ENCODE measurements at places on chromosomes 11 and 22. TPM values are rescaled to one million over a fixed set of nuclear protein-coding genes. Genes with fewer than 3 reads are reported as not detected.

GRCh38 chr11:69419662-69420395 lies 61.6 kb upstream of the LINC01488 start:
- no peak for DNase-seq

DNA sequence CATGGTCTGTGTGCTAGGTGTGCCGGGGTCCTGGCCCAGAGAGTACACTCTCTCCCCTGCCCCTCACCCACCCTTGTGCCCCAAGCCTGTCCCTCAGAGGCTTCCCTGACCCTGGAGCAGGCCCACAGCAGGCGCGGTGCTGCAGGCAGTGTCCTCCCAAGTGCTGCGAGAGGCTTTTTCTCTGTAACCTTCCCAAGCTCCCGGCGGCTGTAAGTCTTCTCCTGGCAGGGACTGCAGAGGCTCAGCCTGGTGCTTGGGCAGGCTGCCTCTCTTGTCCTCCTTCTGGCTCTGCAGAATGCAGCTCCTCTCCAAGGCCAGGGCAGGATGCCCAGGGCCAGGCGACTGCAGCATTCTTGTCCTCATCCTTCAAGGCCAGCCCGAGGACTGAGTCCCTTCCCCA lies 15.9 kb downstream of the RFPL1 start:
- no peak for DNase-seq

DNA sequence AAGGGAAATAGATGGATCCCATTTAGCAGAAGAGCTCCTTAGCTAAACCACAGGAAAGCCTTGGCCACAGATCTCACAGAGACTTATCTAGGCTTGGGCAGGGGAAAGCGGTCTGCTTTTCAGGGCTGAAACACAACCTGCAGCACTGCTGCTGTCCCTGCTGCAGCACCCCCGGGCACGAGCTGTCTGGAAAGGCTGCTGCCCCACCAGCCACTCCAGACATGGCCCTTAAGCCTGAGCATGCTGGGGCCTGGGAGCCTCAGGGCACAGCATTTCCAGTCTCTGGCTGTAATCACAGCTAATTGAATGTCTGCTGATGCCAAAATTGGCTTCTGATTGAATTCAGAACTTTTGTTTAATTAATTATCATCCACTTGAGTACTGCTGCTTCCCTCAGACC lies 115.0 kb downstream of the TMPRSS5 start:
- DNase-seq = no peak

- no peak for DNase-seq
Observed at GRCh38 chr11:1051356-1052132, 15.0 kb upstream of the MUC6 start.

- DNase-seq = no peak
Observed at GRCh38 chr11:103889679-103890078, 146.8 kb upstream of the DDI1 start.

DNA sequence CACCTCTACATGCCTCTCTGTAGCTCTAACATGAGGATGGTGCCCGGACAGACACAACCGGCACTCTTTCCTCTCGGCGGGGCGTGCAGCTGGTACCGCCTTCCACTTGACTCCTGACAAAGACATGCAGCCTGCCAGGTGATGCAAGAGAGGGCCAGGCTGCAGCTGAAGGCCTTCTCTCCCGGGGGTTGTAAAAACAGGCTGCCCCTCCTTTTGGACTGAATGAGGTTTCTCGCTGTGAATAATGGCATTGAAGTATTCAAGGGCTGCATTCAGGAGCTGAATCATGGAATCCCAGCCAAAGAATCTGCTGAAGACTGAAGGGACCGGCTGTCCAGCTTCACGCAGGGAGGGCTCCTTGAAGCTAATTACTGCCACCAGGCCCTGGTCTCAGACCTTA lies 110.9 kb downstream of the GALNT18 start:
- DNase-seq = no peak

- peak; percentile 68 for DNase-seq
Observed at GRCh38 chr11:75536786-75537641, 11.3 kb upstream of the GDPD5 start.

DNA sequence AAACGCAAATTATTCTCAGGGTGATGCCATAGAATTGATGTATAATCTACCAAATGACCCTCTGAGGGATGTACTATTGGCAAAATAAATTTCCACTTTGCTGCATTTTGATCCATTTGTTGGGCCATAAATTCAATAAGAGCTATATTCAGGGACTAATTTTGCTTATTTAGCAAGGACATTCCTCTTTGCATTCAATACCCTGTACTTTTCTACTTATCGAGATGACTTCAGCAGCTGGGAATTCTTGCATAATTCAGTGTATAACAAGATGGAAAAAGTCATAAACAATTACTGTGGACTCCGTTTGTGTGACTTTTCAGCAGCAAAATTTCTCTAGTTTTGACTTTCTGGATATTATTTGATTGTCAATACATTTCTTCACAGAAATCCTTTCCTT lies 744.7 kb upstream of the CCDC179 start:
- no peak for DNase-seq

DNA sequence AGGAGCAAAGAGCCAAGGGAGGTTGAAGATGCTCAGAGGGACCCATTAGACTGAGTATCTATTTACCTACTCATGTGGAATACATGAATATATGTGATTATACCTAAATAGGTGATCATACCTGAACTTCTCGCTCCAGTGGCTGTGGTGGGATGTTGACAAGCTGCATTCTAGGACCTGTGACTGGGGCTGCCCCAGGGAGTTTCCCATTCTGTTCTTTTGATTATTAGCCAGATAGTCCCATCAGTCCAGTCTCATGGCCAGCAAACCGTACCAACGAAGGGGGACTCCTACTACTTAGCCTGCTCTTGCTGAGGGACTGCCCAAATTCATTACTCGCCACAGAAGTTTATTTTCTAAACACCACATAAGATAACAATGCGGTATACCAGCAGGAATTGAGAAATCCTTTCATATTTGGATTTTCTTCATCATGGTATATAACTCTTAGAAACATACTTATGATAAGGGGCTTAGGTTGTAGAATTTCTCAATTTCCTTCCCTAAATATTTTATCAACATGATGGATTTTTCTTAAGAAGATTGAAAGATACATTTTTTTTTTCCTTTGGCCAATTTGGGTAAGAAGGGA lies 273.9 kb downstream of the NTM start:
- no peak for DNase-seq

DNA sequence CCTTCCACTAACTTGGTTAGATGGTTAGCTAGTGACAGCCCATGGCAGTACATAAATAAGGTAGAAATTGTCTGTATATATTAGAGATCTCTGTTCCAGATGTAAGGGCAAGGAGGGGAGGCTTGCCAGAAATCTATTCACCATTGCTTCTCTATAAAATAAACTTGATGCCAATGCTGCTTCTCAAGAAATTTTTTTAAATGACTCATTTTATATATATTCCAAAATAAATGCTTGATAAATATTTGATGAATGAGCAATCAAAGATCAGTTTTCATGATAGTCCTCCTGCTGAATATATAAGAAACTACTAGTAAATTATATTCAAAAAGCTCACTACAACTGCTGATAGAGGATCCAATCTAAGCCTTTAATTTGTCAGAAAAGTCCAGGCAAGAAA lies 710.6 kb upstream of the CCDC179 start:
- peak; percentile 9 for DNase-seq

- DNase-seq = no peak
Observed at GRCh38 chr22:28462041-28462440, 217.6 kb downstream of the TTC28 start.

DNA sequence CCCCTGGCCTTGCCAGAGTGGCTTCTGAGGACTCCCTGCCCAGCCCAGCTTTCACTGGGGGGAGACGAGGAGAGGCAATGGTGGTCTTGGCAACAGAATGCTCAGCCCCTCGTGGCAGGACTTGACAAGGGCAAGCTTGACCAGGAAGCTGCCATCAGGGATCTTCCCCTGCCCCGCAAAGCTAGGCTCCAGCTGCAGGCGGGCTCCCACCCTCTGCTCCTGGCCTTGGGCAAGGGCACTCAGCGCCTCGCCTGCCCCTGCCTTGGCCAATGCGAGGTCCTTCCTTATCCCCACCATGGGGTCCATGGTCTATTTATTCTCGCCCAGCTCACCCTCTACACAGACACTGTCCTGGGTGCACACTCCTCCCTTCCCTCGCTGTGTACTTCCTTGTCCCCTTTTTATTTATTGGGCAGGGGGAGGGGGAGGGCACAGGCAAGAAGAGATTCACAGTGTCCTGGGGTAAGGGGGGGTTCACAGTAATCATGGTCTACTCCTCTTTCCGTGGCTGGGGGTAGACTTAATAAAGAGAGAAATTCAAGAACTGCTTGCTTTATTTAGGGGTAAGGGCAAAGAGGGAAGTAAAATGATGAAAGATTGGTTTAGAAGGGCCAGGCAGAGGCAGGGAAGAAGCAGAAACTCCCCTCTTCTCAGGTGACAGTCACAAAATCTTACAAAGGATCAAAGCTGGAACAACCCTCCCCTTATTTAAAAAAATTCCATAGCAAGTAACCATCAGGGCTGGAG lies 1.6 kb downstream of the GPHA2 start:
- no peak for DNase-seq

- no peak for DNase-seq
Observed at GRCh38 chr22:25509374-25509791, 55.1 kb upstream of the GRK3 start.

DNA sequence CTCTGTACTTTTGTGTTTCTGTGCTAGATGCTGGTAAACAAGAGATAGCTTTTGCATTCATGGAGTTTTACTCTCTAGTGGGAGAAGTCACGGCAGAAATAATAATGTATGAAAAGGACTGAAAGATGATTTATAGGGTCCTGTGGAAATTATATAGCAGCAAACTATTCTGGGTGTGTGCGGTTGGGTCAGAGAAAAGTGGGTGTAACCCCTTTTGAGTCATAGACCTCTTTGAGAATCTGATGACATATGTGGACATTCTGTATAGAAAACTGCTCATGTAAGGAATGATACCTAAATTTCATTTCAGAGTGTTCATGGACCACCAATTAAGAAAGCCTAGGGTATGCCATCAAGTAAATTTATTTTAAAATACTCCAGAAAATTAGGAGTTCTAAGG lies 54.4 kb downstream of the TMEM135 start:
- no peak for DNase-seq

DNA sequence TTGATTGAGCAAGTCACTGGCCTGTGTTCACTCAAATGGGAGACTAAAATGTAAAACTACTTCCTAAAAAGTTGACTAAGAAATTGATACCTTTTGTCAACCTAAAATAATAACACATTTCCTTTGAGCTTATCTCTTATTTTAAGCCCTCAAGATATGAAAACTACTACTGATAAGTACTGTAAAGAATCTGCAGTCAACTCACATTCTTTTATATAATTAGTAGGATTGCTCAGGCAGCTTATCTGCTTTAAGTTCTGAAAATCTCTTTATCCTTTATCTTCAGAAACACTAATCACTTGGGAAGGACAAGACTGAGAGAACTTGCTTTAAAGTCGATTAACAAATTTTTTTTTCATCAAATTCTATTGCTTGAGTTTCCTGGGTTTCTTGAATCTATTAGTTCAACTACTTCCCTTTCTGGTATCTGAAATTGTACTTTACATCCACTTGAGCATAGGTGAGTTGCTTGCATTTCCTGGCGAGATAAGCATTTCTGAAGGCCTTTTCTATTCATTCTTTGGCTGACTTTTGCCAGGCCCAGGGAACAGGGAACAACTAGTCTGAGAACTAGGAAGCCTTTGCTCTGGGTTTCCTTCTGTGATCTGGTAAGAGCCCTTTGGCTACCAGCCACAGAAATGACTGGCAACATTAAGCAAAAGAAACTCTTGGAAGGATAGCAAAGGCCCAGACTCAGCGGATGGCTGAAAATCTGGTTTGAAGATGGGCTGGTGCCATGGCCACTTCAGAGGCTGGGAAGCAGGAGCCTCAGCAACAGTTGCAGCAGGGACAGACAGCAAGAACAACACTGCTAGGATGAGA lies 19.3 kb upstream of the CSRP3 start:
- peak; percentile 10 for DNase-seq

DNA sequence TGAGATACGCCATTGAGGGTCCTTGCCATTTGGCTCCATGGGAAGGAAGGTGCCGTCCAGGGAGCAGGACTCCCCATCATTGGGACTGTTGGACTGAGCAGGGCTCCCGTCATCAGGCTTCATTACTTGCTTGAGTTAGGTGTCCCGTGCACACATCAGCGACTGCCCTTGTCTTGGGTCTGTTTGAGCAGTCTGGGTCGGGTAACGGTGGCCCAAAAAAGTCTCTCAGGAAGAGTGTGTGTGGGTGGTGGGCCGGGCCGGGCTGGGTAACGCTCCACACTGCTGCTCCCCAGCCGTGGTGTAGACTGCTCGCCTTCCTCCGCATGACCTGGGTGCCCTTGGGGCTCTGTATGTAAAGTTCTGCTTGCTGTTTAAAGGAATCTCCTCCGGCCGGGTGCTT lies 293.5 kb downstream of the TBC1D22A start:
- DNase-seq = no peak

DNA sequence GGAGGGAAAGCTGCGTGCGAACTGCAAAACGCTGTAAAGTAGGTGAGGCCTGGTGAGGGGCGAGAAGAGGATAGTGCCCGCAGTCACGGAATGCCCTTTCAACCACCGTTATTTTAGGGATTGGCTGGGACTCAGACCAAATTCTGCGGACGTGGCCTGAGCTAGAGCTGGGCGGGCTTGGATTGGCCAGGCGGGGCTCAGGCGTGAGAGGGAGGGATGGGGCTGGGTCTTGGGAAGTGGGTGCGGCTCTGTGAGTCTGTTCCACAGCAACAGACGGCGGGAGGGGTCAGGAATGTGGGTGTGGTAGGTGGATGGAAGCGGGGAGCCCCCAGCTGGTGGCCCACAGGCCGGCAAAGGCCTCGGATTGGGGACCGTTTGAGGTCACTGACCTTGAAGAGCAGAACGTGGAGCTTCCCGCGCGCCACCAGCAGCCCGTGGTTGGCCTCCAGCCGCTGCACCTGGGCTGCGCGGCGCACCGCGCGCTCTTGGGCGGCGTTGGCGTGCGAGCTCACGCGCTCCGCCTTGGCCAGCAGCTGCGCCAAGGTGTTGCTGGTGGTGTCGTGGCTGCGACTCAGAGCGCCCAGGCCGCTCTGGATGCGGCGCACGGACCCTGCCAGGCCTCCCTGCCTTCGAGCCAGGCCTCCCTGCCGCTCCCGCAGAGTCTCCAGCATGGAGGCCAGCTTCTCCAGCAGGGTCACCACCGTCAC lies 444 bp downstream of the CAVIN3 start:
- peak; percentile 85 for DNase-seq

GRCh38 chr22:47107431-47107830 lies 345.0 kb downstream of the TBC1D22A start:
- peak; percentile 65 for DNase-seq

ASPHD2 gene
- total RNA-seq = 1.1 TPM

CDC42BPG gene
- total RNA-seq = 0.22 TPM

CDCA5 gene
- 3.9 TPM for total RNA-seq

SERPING1 gene
- total RNA-seq = 0.40 TPM

ABTB2 gene
- total RNA-seq = 0.20 TPM

SORL1 gene
- total RNA-seq = under 0.01 TPM

LDHAL6A gene
- total RNA-seq = not detected

MMP11 gene
- total RNA-seq = 3.4 TPM

Data from lung microvascular endothelial cell (primary cell).